ENCODE measurements at places on chromosomes 3 and 15.

GRCh38 chr3:117793622-117794265, 1084.2 kb downstream of the TUSC7 start:
- no peak for DNase-seq

- DNase-seq = no peak
Measured at GRCh38 chr3:122271246-122271898, 53.7 kb upstream of the CSTA start.

GRCh38 chr3:40920041-40920440, 279.3 kb upstream of the CTNNB1 start:
- no peak for DNase-seq

- no peak for DNase-seq
Measured at GRCh38 chr3:36833160-36833814, 68.9 kb upstream of the DCLK3 start.

DNA sequence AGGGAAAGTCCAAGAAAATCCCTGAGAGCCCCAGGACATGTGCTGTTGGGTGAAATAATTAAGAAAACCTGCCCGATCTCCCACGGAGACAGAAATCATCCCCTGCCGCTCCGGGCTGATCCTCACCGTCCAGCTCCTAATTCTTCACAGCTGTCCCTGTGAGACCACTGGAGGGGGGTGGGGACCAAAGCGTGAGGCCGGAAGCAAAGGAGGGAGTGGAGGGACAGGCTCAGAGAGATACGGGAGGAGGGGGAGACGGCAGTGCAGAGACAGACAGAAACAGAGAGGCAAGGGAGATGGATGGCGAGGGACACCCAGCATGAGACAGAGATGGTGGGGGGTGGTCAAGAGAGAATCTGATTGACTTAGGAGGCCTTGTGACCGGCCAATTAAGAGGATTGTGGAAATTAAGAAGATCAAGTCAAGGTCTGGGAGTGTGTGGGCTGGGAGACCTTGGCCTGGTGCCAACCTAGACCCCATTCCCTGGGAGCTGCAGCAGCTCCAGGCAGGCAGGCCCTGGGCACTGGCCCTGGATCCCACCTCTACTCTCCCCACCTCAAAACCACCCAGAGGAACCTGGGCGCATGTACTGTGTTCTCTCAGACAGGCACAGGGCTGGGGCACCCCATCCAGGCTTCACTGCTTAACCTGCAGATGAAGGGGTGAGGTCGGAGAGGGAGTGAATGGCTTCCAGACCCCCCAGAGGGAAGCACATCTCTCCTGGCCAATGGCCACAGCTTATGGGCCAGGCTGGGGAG, 113.2 kb upstream of the ALDH1A3 start:
- DNase-seq = no peak

DNA sequence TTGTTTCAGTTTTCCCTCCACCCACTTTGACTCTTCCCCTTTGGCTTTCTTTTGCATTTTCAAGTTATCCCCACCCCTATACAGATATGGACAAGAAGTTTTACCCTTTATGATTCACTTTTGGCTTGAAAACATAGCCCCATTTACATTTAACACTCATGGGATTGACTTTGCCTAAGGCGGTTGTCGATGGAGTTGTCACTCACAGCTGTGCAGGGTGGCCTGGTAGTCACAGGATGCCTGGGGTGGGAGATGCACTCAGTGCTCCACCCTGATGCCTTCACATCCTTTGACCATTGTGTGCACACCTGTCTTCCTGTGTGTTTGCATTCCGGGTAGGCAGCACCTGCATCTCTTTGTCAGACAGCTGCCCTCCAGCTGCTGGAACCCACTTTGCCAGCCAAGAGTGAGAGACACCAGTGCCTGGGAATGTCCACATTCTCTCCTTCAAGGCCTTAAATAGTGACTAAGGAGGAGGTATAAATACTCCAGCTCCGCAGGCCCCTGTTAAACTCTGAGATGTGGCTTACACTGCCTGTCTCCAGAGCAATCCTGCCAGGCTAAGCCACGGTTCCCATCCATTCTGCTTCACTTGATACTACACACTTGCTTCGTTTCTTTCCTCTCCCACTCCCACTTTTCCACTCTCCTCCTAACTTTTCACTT, 191.5 kb upstream of the SLC24A5 start:
- no peak for DNase-seq

GRCh38 chr3:39362812-39363211, 20.4 kb upstream of the SLC25A38 start:
- DNase-seq = no peak

GRCh38 chr3:178059836-178060235, 476.4 kb upstream of the KCNMB2 start:
- DNase-seq = no peak

- peak; percentile 38 for DNase-seq
Measured at GRCh38 chr3:196604548-196604947, 34.9 kb upstream of the NRROS start.

DNA sequence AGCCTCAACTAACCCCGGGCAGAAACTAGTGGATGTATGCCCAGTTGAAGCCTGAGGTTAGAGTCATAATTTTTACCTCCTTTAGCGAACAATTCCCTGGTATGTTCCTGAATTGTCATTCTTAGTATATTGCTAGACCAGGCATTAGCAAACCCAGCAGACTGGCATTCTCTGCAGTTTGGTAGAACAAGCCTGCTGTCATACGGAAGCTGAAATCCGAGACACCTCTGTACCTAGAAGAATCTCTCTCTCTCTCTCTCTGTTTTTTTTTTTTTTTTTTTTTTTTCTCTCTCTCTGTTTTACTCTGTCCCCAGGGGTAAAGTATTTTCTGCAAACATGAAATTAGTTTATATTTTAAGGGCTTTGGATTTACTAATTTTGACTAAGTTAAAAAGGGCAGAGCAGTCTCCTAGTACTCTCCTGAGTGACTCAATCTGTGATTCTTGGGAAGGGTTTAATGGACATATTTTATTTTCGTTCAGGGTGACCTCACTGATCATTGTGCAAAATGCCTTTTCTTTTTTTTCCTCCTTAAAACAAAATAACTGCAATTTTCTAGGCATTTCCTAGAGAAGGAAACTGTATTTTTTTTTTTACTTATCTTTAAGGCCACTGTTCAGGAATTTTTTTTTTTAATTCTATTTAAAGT, 133.6 kb upstream of the ICE2 start:
- DNase-seq = no peak

Measured in stimulated activated CD8-positive, alpha-beta memory T cell treated with anti-CD3 and anti-CD28 coated beads, Interleukin-15, amount 100 ng/mL, for 48 hours (primary cell).